Ovary (tissue), 10 donors: ENCODE measurements at places on chromosomes 3 and 15.

DNA sequence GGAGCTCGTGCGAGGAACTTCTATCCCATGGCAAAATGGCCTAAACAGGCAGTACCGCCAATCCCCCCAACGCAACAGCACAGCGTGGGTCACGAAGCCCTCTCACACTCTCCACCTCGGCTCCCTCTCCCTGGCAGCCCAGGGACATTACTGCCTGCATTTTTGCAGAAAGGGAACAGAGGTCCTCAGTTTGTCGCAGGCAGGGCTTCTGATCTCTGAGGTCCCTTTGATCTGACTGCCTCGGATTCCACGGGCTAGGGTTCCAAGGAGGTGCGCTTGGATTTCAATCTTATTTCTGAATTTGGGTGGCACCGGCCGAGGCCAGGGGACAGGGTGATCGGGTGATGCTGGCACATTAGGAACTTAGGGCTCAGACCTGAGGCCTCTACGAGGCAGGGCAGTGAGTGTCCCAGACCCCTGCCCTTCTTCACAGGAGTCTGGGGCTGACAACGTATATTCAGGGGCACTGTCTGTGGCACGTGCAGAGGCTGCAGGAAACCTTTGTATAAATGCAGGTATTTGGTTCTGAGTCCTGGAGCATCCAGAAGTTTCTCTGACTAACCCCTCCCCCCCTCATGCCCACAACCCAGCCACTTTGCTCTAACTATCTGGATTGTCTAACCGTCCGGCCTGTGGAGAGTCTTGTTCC is 197.9 kb downstream of the XXYLT1 start:
- DNase-seq, result no peak

- no peak for DNase-seq
Measured at GRCh38 chr15:67853454-67853853, 13.6 kb upstream of the RNU6-1 start.

GRCh38 chr15:68154923-68155559 is 50.1 kb downstream of the CALML4 start:
- DNase-seq, result peak; percentile 57

DNA sequence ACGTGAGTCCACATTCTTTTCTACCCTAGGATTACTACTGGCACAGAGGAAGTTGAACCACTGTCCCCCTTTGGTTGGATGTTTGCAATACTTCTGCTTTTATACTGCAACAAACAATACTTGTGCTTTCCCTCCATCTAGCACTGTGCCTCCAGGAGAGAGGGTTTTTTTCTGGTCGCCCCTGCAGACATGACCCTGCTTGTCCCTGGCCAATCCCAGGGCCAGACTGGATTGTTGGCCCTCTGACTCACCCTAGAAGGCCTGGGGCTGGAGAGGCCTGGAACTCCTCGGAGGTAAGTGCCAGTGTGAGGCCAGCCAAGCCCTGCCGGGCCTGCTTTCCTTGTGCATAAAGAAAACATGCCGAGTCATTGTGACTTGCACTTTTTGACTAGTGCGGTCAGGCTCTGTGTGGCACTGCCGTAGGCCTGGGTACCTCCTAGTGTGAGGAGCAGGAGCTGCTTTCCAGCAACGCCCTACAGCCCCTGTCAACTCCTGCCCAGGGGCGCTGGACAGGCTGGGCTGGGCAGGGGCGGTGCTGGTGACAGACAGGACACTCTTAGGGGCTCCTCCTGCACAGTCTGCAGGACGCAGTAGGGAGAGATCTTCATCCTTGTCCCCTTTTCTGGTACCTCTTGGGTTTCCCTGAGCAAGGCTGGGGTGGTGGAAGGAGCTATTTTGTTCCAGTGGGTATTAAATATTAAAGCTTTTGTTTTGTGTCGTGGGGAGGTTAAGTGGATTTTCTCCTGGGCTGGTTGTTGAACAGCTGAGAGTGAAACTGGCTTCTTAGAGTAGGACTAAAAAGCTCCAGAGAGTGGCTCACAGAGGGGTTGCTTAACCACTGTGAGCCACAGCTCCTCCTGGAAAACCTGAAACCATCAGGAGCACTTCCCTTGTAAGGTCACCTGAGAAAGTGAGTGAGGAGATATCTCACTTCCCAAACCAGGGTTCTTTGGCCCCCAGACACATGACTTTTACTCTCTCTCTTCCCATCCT is 14.4 kb upstream of the TKT start:
- peak; percentile 80 for DNase-seq

- no peak for DNase-seq
Measured at GRCh38 chr3:149233323-149233722, 11.7 kb upstream of the CP start.

DNA sequence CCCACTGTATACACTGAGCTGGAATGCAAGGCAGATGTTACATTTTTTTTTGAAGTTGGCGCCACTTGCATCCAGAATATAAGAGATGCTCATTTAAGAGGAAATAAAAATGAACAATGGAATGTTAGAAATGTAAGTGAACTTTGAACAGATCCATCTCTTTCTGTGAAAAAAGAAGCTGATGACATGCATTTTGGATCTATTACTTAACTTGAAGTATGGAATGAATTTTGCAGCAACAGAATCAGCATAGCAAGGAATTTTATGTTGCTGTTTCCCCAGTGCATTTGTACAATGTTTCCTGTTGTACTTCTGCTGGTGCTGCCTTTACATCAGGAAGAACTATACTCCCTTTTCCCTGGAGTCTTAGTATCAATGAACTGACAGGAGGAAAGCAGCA is 178.2 kb downstream of the LSAMP start:
- DNase-seq, result no peak
